Stimulated activated CD4-positive, alpha-beta T cell treated with anti-CD3 and anti-CD28 coated beads, Interleukin-12 subunit alpha, Interleukin-12 subunit beta, amount 100 ng/mL, for 48 hours (primary cell): ENCODE measurements at places on chromosomes 1 and 21.

DNA sequence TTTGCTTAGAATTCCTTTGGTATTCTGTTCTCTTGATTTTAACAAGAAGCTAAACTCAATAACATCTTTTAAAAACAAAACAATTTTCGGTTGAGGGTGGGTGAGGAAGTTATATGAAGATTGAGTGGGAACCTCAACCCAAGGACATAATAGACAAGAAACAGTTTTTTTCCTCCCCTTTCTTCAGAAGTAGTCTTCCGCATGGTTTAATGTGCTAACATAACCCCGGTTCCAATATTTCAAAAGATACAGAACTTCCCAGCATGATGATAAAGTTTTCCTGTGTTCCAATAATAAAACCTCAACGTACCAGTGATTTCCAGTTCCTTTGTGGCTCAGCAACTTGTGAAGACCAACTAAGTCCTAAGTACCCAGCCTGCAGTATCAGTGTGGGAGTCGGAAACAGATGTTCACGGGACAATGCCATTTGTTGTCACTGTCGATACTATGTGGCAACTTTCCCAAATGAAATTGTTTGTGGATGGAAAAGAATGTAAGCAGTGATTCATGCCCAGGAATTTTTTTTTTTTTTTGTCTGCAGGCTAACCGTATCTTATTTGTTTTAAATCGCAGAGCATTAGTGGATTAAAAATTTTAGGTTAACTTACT lies 48.5 kb downstream of the NR5A2 start:
- DNase-seq, result no peak

DNA sequence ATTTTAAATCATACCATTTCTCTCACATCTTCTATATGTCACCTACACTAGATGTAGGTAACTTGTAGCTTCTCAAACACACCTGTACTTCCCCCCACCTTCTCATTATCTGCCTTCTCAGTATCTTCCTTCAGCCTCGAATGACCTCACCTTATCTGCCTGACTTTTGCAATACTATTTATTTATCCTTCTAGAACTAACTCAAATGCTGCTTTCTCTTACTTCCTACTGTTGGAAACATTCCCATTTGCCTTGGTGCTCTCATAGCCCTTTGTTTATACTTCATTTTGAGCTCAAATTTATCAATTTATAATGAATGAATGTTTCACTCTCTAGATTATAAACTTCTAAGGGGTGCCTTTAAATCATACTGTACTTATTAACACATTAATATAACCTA lies 50.4 kb upstream of the KIAA1614 start:
- DNase-seq, result no peak

DNA sequence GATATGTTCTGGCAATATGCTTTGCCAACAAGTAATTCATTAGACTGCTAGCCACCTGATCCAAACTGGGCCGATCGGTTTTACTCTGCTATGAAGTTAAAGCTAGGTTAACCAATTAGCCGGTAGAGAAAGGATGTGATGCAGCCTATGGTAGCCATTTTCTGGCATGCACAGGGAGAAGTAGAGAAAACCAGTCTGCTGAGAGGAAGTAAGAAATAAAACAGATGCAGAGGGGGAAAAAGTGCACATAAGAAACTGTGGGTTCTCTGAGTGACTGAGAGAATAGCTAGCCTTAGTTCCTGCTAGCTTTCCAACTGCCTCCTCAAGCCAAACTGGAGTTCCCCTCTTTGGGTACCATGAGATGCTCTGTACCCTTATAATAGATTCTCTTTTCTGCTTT lies 52.8 kb downstream of the ARID4B start:
- DNase-seq, result no peak

- DNase-seq, result no peak
Measured at GRCh38 chr1:27993241-27993640, 33.5 kb downstream of the XKR8 start.

DNA sequence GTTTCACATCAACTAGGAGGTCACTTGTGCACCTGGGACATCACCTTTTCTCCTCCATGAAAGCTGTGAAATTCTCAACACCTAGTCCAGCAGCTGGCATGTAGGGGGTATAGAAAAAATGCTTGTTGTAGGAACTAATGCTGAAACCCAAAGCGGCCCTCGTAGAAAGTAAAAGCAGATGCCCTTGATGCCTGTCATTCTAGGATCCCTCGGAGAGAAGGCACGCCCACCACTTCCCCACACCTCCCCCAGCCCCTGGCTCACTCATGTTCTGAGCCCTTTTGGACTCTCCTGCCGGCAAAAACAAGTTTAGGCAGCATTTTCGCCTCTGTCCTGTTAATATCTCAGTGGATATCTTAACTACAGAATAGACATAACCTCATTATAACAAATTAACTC lies 36.5 kb downstream of the RIPK4 start:
- no peak for DNase-seq

DNA sequence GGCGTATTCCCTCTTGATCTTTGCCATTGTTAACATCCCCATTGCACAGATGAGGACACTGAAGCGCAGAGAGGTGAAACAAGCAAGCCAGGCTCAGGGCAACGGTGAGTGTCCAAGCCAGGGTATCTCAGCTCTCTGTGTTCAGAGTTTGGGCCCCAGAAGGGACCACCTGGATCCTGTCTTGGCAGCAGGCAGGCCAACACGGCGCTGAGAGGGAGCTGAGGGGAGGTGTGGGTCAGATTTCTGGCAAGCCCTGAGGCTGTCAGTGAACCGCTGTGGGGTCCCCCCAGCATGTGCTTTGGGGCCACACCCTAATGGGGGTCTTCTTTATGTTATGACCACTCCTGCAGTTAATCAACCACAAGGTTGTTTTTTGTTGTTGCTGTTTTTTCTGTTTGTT lies 23.1 kb downstream of the NEK2 start:
- DNase-seq, result no peak

DNA sequence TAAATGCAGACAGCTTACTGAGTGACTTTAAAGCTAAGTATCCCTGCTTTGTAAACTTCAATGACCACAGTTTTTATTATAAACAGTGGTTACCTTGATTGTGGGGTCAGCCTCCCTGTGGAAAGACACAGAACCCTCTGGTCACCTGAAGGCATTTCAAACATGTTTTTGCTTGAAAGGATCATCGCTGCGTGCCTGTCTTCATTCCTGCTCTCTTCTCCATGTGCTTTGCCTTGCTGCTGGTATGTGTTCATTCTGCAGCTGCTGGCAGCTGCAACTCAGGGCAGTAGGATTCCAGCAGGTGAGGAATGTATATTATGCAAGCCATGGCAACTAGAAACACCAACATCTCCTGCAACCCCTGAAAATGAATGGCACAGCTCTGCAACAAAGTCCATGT lies 81.0 kb upstream of the VAV3 start:
- no peak for DNase-seq
